ENCODE measurements at places on chromosomes 7 and 10. TPM values are rescaled to one million over a fixed set of nuclear protein-coding genes. Genes with fewer than 3 reads are reported as not detected.

- H3K27ac ChIP-seq: no peak overlapping the region
- DNase-seq: no peak
- no peaks in the 10 kb centered on the region for H3K4me1 ChIP-seq
- H3K27me3 ChIP-seq: no peaks in the 10 kb centered on the region
- H3K36me3 ChIP-seq: no peaks in the 10 kb centered on the region
Measured at GRCh38 chr10:45370202-45370955, 3.6 kb upstream of the ALOX5 start.

The SPDYE2 gene
- 0.32 TPM for total RNA-seq

DNA sequence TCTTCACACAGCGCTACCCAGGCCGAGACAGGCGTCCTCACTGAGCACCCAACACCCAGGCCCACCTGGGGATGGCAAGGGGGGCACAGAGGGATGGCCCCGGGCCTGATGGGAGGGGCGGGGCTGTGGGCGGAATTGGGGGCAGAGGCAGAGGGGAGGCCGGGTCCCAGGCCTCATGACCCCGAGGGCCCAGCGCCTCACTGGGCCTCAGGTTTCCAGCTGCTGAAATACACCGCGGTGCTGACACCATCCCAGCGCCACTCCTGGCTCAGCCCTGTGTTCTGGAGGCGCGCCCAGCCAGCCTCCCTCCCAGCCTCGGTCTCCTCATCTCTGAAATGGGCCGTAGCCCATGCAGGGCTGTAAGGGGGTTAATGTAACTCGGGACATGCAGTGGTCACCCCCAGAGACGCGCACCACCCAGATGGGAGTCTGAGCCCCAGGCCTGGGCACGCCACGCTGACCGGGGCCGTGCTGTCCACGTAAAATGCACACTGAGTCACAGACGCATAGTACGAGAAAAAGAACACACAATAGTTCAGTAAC lies 82.3 kb downstream of the UNCX start:
- no peaks in the 10 kb centered on the region for H3K4me1 ChIP-seq
- H3K27me3 ChIP-seq: no peaks in the 10 kb centered on the region
- no peaks in the 10 kb centered on the region for H3K36me3 ChIP-seq
- DNase-seq: no peak

The DENND11 gene
- 77.9 TPM for total RNA-seq

The GRM3 gene
- total RNA-seq: not detected

- no peaks in the 10 kb centered on the region for H3K36me3 ChIP-seq
- H3K4me3 ChIP-seq: no peak overlapping the region
- H3K27me3 ChIP-seq: no peaks in the 10 kb centered on the region
- no peaks in the 10 kb centered on the region for H3K4me1 ChIP-seq
- H3K27ac ChIP-seq: no peak overlapping the region
Measured at GRCh38 chr7:22001345-22002004, 55.8 kb upstream of the CDCA7L start.

The EVX1 gene
- total RNA-seq: 0.11 TPM

The ZNF727 gene
- 0.67 TPM for total RNA-seq

DNA sequence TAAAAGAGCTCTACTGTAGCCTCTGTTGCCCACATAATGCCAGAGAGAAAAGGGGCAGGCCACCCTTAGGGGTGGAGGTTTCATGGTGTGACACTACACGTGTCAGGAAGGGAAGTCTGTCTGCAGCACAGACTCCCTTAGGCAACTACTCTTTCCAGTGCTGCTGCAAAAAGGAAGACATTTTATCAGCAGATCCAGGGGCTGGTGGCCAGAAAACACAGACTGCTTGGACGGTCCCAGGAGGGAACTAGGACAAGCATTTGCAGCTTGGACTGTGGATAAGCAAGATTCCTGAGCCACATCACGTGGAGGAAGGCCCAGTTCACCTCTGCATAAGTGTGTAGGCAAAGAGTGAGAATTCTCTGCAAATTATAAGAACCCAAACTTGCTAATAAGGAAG lies 220.8 kb downstream of the FANK1 start:
- no peaks in the 10 kb centered on the region for H3K36me3 ChIP-seq
- H3K4me1 ChIP-seq: no peaks in the 10 kb centered on the region
- H3K4me3 ChIP-seq: no peak overlapping the region
- no peak overlapping the region for H3K27ac ChIP-seq
- DNase-seq: no peak
- no peaks in the 10 kb centered on the region for H3K27me3 ChIP-seq

GRCh38 chr7:104627516-104627915 lies 299.1 kb downstream of the LHFPL3 start:
- H3K27me3 ChIP-seq: no peaks in the 10 kb centered on the region
- no peaks in the 10 kb centered on the region for H3K36me3 ChIP-seq
- no peaks in the 10 kb centered on the region for H3K4me1 ChIP-seq
- DNase-seq: no peak
- H3K27ac ChIP-seq: no peak overlapping the region
- no peak overlapping the region for H3K4me3 ChIP-seq

DNA sequence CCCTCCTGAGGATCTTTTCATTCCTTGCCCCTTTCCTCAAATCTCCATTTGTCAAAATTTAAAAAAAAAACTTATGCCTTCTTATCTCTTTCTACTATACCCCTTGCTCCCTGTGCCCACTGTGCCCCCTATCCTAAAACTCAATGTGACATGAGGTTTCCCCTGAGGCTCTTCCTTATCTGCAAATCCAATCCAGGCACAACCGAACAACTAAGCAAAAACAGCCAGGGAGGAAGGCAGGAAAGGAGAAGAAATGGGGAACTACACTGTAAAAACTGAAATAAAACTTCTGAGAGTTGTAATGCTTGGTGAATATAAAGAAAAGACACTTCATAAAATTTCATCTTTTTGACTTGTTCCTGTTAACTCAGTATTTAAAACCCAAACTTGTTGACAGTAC lies 54.2 kb downstream of the CRPPA start:
- no peaks in the 10 kb centered on the region for H3K27me3 ChIP-seq
- H3K36me3 ChIP-seq: no peaks in the 10 kb centered on the region
- H3K27ac ChIP-seq: no peak overlapping the region
- H3K4me3 ChIP-seq: no peak overlapping the region
- no peaks in the 10 kb centered on the region for H3K4me1 ChIP-seq
- DNase-seq: no peak

The VWDE gene
- total RNA-seq: 3.9 TPM

GRCh38 chr7:157404845-157405481 lies 68.2 kb downstream of the DNAJB6 start:
- DNase-seq: no peak
- H3K4me3 ChIP-seq: no peak overlapping the region
- H3K27me3 ChIP-seq: no peaks in the 10 kb centered on the region

GRCh38 chr7:42082144-42082543 lies 154.9 kb downstream of the GLI3 start:
- no peaks in the 10 kb centered on the region for H3K36me3 ChIP-seq
- no peaks in the 10 kb centered on the region for H3K27me3 ChIP-seq
- H3K27ac ChIP-seq: no peak overlapping the region

DNA sequence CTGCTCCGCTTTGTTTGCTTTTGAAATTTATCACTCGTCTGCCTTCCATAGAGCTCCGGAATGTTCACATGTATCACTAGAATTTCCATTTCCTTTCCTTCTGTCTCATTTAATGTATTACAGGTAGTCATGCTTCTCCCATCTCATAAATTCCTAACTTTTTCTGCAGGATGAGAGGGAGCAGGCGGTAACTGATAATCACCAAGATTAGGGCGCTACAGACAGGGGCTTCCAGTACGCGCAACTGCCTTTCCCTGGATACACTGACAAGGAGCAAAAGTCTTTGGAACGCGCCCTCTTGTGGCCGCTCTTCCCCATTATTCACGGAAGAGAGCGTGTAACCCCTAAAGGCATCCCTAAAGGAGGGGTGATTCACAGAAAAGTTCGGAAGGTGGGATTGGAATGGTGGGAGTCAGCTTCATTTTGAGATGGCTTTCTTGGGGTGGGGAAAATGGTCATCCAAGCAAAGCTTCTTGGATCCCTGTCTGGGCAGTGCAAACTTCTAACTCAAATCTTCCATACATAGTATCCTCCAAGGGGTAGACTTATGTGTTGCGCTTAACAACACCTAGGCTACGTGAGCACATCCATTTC lies 6.5 kb downstream of the INHBA start:
- no peaks in the 10 kb centered on the region for H3K27me3 ChIP-seq
- no peak for DNase-seq
- no peak overlapping the region for H3K4me3 ChIP-seq
- H3K4me1 ChIP-seq: no peaks in the 10 kb centered on the region
- H3K27ac ChIP-seq: no peak overlapping the region

The PSAP gene
- total RNA-seq: 147 TPM

The MKI67 gene
- 2.8 TPM for total RNA-seq

GRCh38 chr10:75486591-75486990 lies 55.2 kb downstream of the LRMDA start:
- H3K4me1 ChIP-seq: no peaks in the 10 kb centered on the region
- no peak overlapping the region for H3K27ac ChIP-seq
- no peaks in the 10 kb centered on the region for H3K36me3 ChIP-seq
- no peak overlapping the region for H3K4me3 ChIP-seq
- DNase-seq: no peak

DNA sequence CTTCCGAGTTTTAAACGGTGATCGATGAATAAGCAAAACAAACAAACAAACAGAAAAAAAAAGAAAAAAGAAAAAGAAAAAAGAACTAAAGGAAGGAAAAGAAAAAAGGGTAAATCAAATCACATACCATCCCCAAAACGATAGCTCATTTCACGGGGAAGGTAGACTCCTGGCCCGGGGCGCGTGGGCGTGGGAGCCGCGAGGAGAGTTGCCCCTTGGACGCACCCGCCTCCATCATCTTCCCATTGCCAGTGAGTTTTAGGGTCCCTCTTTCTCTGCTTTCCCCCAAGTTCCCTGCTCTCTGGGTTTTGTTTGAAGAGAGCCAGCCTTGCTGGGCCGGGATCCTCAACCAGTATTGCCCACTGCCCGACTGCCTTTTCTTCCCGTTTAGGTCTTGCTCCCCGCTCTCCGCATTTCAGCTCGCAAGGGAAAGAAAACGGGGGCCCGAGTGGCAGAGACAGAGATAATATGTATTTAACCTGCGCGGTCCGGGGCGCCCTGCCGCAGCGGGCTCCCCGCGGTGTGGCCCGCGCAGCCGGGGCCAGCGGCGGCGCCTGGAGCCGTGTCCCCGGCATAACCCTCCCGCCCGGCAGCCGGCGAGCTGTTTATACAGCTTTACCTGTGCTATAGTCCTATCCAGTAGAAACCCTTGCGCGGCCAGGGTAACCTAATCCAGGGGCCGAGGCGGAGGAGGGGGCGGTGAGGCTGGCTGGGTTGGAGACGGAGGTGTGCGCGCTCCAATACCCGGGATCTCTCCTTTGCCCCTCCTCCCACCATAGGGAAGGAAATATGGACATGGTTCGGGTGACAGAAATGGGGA lies 5.2 kb upstream of the GATA3 start:
- peaks cover 76% of the 10 kb centered on the region for H3K27me3 ChIP-seq
- H3K4me3 ChIP-seq: peak overlapping the region; percentile 38
- H3K36me3 ChIP-seq: no peaks in the 10 kb centered on the region
- H3K4me1 ChIP-seq: peaks cover 71% of the 10 kb centered on the region

The LBX1 gene
- not detected for total RNA-seq

GRCh38 chr7:117157241-117158209 lies 165.3 kb downstream of the WNT2 start:
- no peak overlapping the region for H3K4me3 ChIP-seq
- no peaks in the 10 kb centered on the region for H3K27me3 ChIP-seq

The TLL2 gene
- total RNA-seq: not detected

DNA sequence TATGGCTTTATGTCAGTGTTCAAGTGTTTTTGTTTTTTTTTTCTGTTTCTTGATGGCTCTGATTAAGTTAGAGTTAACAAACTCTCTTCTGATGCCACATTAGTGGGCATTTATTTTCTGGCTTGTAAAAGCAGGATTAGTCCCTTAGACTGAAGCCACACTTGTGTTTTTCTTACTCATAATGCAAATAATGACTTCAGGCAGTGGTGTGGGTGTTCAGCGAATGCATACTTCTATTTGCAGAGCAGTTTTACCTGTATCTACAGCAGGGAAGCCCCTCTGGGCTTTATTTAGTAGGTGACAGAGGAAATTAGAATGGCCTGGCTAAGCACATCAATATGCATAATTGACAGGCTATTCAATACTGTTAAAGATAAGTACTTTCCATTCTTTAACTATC lies 79.9 kb downstream of the CNNM2 start:
- no peak overlapping the region for H3K4me3 ChIP-seq
- no peak overlapping the region for H3K27ac ChIP-seq
- peaks cover 9% of the 10 kb centered on the region for H3K4me1 ChIP-seq
- no peaks in the 10 kb centered on the region for H3K36me3 ChIP-seq

DNA sequence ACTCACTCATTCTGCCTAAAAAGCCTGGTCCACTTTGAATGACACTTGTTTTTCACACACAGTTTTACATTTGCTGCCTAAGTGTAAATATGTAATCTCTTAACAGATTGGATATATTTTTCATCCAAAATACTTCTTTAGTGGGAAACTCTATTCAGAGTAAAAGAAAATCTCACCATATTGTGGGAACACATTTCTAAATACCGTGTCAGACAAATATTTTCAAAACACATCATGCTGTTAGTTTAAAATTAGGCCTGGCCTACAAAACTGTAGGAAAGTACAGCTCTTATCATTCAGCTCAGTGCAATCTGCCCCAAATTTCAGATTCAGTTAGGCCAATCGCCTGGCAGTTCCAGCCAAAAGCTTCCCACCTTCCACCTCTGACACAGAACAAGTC lies 849.8 kb downstream of the NXPH1 start:
- H3K4me3 ChIP-seq: no peak overlapping the region
- no peak for DNase-seq
- no peaks in the 10 kb centered on the region for H3K4me1 ChIP-seq
- H3K27ac ChIP-seq: no peak overlapping the region
- H3K36me3 ChIP-seq: no peaks in the 10 kb centered on the region

- H3K36me3 ChIP-seq: no peaks in the 10 kb centered on the region
- DNase-seq: no peak
- H3K27ac ChIP-seq: no peak overlapping the region
Measured at GRCh38 chr7:106618480-106618879, 42.5 kb downstream of the CCDC71L start.

DNA sequence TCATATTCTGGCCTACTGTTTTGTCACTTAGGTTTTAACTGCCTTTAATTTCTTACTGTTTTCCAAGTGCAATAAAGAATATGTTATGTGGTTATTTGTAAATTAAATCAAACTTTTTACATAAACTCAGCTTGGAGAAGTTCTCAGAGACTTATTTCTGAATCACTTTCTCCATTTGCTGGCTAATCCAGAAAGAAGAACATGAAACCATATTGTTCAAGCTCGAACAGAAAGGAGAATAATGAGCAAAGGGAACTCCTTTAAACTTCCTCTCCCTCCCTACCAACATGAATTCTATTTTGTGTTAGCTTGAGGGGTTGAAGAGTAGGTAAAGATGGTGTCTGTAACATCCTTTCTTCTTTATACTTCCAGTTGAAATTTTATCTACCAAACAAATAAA lies 52.3 kb downstream of the SHTN1 start:
- H3K36me3 ChIP-seq: no peaks in the 10 kb centered on the region
- H3K4me1 ChIP-seq: no peaks in the 10 kb centered on the region
- no peak for DNase-seq
- no peak overlapping the region for H3K27ac ChIP-seq
- no peak overlapping the region for H3K4me3 ChIP-seq

DNA sequence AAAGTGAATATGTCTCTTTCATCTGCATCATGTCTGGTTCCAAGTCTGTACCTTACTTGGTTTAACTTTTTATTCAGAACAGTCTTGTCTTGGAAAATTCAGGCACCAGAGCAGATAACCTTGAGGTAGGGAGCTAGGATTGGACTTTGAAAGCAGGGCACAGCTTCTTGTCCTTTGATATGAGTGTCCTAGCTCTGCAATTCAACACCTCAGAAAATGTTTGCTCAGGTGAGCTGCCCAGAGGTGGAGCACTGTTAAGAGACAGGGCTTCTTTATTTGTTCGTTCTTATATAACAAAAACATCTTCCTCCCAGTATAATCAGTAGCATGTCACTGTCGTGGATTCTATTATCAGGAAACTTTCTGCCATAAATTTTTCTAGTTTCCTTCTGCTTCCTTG lies 118.3 kb downstream of the LRRC4 start:
- H3K27ac ChIP-seq: no peak overlapping the region
- no peaks in the 10 kb centered on the region for H3K4me1 ChIP-seq
- H3K4me3 ChIP-seq: no peak overlapping the region
- H3K36me3 ChIP-seq: peaks cover 5% of the 10 kb centered on the region
- no peak for DNase-seq

The POLR2J2 gene
- total RNA-seq: 40.1 TPM
